ENCODE measurements at places on chromosomes 5 and 9.

DNA sequence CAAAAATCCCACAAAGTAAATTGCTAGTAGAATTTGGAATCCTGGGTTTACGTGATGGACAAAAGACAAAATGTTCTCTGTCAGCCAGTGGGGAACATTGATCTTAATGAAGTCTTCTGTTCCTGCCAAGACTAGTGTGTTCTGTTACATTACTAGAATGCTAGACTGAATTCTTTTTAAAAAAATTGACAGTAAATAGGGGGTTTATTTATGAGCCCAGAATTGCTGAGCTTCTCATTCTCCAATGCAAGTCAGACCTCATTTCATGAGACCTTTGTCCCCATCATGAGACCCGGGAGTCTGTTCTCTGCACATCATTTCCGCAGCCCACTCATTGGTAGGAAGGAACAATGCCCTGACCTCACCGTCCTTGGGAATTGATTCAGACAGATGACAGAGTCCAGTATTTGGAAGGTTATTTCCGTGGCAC is 173.8 kb upstream of the OTULINL start:
- no peak for DNase-seq

DNA sequence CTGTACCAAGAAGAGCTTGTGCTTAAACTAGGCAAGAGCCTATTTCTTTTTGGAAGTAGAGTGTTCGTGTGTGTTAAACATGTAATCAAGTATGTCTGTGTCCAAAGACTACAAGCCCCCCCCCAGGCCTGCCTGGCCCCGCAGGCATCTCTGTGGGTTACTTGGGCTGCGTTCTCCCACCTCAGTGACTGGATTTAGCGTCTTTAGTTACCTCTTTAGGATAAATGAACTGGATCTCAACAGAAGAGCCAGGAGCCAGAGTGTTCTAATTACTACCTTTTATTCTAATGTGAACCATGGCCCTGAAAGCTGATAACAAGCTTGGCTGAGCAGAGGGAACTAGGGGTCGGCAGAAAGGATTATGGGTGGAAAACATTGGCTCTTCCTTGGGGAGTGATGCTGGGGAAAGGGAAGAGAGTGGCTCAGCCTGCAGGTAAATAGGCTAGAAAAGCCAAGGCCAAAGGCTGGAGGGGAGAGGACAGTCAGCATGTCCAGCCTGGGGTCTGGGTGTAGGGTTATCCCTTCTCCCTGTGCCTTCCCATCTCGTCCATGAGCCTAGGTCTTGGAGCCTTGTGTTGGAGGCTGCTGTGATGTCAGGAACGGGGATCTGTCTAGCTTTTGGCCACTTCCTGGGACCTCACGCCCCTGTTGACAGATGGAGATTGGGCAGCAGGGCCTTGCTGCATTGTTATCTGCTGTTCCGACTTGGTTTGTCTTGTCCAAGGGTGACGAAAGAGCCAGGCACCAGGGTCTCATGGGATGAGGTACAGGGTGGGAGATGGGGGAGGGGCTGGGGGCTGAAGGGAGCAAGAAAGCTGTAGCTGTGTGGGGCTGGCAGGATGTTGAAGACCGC is 11.1 kb downstream of the CD74 start:
- no peak for DNase-seq

DNA sequence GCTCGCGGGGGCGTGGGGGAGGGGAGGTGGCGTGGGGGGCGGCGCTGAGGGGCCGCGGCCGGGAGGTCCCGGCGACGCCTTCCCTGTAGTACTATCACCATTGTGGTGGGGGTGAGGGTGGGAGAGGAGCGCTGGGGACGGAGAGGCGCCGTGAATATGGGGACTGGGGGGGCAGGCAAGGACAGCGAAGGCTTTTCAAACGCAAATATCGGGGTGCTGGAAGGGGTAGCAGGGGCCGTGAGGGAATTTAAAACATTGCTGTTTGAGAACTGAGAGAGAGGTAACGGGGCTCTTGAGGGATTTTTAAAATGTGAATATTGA is 427 bp downstream of the RBM27 start:
- DNase-seq, result no peak

DNA sequence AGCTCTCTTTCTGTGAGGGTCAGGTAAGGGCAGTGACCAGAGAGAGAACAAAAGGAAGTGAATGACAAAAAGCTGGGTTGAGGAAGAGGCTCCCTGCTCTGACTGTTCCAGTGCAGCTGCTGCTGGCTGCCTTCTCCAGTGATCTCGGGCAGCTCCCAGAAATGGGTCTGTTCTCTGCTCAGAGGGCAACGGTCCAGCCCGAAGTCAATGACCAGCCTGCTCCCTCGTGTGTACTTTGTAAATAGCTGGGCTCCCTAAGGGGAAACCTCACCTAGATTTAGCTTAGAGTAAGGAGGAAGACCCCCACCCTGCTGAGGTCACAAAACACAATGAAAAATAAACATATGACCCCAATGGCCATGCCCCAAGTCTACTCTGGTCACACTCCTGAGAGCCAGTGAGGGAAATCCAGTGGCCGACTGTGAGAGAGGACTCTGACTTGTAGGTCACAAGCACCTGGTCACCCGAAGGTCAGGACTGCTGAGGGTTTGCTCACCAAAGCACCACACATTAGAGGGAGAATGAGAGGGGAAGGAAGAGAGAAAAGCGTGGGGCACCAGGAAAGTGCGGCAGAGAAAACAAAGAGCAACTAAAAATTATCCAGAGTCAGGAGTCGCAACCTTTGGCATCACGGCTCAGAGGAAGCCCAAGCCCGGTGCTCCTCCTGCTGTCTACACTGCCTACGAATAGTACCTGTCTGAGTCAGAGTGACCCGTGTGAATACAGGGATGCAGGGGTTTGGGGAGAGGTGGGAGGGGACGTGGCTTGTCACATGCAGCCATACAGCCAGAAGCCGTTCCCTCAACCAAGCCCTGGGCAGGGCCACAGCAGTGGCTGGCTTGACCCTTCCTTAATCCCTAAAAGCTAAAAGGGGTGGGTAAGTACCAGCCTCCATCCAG is 19.8 kb downstream of the NIPAL4 start:
- no peak for DNase-seq

- no peak for DNase-seq
Measured at GRCh38 chr9:132539096-132539495, 43.3 kb upstream of the BARHL1 start.

DNA sequence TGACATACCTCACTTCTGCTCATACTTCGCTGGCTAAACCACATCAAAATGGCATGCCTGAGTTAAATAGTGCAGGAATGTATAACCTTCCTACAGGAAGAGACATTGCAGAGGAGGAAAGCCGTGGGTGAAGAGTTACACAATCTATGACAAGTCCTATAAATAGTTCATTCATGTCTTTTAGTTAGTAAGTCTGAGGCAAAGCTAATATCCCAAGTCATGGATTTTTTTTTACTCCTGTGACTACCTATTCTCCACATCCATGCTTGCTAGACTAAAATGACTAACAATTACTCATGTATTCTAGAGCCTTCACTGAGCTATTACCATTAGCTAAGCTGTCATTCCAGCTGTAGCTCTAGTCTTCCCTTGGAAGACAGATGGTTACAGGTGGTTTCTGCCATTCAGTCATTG is 391.3 kb downstream of the NR2F1-AS1 start:
- DNase-seq, result peak; percentile 86

DNA sequence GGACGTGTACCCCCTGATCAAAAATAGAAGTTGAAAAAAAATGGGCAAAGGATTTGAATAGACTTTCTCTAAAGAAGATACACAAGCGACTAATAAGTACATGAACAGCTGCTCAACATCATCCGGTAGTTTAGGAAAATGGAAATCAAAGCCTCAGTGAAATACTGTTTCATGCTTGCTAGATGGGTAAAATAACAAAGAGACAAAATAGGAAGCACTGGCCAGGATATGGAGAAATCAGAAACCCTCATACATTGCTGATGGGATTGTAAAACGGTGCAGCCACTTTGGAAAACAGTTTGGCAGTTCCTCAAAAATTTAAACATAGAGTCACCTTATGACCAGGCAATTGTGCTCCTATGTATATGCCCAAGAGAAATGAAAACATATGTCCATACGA is 65.0 kb upstream of the SUB1 start:
- DNase-seq, result no peak

GRCh38 chr5:160118349-160119141 is 705 bp downstream of the PWWP2A start:
- no peak for DNase-seq

DNA sequence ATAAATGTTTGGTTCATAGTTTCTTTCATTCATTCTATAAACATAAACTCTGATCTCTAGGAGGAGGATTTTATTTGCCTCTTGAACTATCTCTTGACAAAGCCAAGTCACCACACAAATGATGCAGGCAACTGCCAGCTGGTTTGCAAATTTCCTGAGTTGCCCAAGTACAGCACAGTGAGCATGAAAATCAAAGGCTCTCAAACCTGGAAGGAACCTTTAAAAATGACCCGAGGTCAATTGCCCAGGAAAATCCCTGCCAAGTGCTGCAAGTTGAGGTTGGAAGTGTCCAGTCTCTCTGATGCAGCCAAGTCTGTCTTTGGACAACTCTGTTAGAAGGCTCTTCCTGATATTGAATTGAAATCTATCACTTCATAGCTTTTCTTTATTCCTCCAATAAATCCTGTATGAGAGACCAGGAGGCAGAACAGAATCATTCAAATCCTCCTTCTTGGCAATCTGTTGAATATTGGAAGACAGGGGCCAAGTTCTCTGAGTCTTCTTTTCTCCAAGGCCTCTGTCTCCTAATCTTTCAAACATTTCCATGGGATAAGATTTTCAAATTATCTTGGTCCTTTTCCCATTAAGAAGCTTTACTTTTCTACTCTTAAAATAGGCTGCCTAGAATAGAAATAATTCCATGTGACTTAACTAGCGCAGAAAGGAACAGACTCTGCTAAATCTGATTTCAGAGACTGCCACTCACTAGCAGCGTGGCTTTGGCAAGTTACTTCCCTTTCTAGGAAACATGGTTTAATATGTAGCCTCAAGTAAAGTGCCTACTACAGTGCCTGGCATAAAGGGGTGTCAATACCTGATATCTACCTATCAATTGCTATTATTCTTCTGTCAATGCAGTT is 159.2 kb downstream of the SNX18 start:
- no peak for DNase-seq

DNA sequence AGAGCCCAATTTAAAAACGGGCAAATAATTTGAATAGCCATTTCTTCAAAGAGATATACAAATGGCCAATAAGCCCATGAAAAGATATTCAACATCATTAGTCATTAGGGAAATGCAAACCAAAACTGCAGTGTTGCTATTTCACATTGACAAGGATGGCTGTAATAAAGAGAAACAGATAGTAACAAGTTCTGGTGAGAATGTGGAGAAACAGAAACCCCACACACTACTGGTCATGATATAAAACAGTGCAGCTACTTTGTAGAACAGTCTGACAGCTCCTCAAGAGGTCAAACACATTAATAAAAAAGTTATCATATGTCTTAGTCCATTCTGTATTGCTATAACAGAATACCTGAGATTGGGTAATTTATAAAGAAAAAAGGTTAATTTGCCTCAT is 237.0 kb upstream of the GRAMD2B start:
- DNase-seq, result no peak

- peak; percentile 25 for DNase-seq
Measured at GRCh38 chr5:139543423-139543991, 17.6 kb upstream of the UBE2D2 start.

DNA sequence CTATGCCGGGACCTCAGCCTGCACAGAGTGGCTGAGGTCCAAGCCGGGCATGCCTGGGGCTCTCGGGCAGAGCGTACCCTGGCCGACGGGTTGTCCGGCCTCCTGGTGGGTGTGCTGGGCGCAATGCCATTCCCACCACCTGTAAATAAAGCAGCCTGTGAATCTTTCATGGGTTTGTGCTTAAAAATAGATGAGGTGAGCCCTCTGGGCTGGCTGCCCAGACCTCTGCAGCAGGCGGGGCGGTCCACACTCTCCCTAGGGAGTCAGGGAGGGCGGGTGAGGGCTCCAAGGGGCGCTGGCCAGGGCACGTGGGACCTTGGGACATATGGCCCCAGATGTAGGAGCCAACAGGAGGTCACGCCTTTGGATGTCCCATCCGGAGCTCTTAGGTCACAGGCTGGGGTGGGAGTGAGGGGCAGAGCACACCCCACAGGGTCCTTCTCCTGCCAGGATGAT is 3.6 kb upstream of the AGPAT2 start:
- DNase-seq, result no peak

- no peak for DNase-seq
Measured at GRCh38 chr5:171622010-171622409, 163.6 kb upstream of the SMIM23 start.

DNA sequence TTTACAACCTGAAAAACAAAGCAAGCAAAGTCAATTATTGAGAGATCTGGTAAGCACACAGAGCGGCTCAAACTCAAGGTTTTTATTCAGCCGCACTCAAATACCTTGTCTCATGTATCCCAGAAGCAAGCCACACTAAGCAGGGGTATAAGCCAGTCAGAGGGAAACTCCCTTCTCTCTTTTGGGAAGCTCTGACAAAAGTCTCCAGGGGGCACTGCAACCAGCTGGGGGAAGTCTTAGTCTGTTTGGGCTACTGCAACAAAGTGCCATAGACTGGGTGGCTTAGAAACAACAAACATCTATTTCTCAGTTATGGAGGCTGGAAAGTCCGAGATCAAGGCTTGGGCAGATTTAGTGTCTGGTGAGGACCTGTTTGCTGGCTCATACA is 246.0 kb downstream of the ENC1 start:
- no peak for DNase-seq
